ENCODE measurements at places on chromosomes 6 and 20.

- no peak for DNase-seq
These were observed 39.8 kb upstream of the EDN1 start for GRCh38 chr6:12250383-12250770.

DNA sequence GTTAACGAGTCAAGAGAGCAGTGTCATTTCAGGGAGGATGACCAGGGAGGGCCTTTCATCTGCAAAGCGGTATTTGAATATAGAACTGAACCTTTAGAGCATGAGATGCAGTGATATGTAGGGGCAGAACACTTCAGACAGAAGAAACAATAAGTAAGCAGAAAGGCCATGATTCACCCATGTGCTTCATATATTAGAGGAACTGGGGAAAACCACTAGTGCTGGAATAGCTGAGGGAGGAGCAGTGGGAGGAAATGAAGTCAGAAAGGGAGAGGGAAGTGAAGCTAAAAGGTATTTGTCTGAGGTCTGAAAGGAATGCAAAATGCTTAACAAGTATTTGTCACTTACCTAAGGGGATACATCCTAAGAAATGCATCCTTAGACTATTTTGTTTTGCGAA lies 391.2 kb downstream of the ADGRB3 start:
- DNase-seq, result no peak

DNA sequence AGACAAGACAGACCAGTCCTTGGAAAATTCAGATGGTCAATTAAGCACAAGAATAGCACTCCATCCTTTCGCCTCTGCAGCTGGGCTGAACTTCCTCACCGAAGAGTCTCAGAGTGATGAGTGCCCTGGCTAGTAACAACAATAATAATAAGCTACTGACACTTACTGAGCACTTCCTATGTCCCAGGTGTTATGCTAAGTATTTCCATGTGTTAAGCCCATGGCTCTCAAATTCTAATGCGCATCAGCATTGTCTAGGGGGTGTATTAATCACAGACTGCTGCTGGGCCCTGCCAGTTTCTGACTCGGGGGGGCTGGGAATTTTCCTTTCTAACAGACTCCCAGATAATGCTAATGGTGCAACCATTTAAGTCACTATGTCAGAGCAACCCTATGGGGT lies 118.2 kb upstream of the LRFN2 start:
- no peak for DNase-seq

DNA sequence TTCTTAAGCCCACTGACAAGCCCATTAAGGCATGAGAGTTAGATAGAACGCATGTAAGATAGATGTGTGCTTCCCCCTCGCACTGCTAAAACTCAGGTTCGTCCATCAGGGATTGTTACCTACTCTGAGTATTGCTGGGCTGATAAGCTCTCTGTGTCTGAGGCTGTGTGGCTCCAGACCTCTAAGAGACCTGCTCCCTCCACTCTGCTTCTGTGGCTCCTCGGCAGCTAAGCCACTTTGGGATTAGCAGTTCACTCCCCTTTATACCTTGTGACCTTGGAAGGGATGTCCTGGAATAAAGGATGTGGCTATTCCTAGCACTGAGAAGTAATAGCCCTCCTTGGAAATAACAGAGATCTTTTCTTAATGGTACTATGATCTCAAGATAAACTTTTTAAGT lies 164.9 kb downstream of the TMEM242 start:
- DNase-seq, result no peak

- DNase-seq, result peak; percentile 94
These were observed 123.8 kb upstream of the TMEM170B start for GRCh38 chr6:11413728-11414127.

DNA sequence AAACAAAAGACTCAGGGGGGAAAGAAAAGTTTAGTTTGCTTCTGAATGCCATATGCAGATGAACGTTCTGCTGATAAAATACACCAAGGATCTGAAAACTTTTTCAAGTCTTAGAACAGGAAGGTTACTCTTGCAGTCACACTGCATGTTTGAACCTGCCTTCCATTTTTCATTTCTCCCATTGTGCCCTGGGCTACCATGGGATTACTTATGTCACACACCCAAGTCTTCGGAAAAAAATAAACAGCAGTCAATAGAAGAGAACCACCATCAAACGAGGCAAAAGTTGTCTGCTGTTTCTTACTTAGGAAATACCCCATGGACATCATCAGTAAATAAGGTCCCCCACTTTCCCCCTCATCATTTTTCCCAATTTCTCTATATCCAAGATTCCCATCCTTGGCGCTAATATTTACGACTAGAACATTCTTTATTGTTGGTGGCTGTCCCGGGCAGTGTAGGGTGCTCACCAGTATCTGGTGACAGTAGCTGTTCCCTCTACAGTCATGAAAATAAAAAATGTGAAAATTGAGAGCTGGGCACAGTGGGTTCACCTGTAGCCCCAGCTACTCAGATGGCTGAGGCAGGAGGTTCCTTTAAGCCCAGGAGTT lies 202.5 kb downstream of the BCAS1 start:
- no peak for DNase-seq

DNA sequence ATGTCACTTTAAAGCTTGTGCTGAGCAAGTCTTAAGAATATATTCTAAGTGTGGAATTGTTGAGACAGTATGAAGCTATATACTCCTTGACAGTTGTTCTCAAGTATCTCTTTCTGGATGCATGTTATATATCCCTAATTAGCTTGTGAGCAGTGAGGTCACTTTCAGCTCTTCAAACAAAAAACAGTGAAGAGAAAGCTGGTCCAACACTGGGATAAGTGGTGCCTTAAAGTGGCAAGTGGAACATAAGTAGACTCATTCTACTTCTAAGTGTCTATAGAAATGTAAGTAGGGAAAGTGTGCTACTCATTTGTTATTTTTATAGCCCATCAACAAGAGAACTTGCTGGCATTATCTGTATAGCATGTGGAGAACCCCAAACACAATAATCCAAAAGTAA lies 133.1 kb upstream of the BACH2 start:
- DNase-seq, result no peak

GRCh38 chr6:1144842-1145767 lies 166.8 kb upstream of the FOXQ1 start:
- DNase-seq, result peak; percentile 64

GRCh38 chr20:23022849-23023248 lies 12.3 kb upstream of the SSTR4 start:
- no peak for DNase-seq

DNA sequence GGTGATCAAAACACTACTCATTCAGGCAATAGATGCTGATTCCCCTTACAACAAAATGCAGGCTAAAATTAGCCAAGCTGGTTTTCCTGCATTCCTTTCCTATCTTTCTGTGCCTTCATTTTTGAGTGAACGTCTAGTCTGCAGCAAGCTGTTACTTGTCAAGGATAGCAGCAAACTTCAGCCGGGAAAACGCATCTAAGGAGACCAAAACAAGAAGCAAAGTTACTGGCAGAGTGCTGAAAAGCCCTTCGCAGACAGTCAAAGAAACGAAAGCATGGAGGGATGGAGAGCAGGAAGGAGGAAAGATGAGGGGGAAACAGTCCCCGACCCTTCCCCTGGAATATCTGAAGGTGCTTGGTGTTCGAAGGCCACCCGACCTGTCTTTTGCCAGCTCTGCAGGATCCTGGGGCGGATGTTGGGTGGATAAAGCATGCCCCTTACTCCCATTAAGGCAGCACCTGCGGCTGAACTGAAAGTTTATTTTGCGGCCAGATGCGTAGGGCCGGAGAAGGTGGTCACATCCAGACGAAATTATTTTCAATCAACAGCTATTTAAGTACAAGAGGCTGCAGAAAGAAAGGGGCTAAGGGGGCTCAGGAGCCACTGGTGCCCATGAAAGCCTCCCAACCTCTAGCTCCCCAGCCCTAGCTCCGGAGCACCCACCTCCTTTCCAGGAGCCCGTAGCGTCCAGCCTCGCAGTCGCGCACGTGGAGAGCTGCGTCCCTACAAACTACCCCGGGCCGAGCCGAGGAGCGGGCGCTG lies 538 bp downstream of the FERMT1 start:
- DNase-seq, result peak; percentile 51

- DNase-seq, result peak; percentile 99
These were observed 38.1 kb upstream of the NOX3 start for GRCh38 chr6:155493694-155494143.

DNA sequence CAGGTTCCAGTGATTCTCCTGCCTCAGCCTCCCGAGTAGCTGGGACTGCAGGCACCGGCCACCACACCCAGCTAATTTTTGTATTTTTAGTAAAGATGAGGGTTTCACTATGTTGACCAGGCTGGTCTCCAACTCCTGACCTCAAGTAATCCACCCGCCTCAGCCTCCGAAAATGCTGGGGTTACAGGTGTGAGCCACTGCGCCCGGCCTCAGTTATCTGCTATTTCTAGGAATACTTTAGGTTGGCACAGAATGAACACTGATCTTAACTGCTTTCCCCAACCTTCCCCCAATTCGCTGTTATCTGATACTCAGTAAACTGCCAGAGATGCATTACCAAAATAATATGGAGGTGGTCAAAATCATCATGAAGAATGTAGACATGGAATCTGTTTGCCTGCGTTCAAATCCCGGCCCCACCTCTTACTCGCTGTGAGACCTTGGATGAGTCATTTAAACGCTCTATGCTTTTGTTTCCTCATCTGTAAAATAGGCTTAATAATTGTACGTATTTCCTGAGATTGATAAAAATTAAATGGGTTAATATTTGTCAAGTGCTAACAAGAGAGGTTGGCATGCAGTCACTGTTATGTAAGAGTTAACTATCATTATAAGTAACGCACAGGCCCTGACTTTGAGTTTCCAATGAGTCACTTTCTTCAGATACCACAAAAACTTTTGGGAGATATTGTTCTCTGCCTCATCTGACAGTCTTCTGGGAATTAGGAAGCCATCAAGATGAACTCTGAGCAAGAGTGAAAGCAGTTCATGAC lies 44.5 kb upstream of the NCOA3 start:
- DNase-seq, result peak; percentile 76

GRCh38 chr20:45860560-45861220 lies 3.3 kb downstream of the ZSWIM3 start:
- no peak for DNase-seq

DNA sequence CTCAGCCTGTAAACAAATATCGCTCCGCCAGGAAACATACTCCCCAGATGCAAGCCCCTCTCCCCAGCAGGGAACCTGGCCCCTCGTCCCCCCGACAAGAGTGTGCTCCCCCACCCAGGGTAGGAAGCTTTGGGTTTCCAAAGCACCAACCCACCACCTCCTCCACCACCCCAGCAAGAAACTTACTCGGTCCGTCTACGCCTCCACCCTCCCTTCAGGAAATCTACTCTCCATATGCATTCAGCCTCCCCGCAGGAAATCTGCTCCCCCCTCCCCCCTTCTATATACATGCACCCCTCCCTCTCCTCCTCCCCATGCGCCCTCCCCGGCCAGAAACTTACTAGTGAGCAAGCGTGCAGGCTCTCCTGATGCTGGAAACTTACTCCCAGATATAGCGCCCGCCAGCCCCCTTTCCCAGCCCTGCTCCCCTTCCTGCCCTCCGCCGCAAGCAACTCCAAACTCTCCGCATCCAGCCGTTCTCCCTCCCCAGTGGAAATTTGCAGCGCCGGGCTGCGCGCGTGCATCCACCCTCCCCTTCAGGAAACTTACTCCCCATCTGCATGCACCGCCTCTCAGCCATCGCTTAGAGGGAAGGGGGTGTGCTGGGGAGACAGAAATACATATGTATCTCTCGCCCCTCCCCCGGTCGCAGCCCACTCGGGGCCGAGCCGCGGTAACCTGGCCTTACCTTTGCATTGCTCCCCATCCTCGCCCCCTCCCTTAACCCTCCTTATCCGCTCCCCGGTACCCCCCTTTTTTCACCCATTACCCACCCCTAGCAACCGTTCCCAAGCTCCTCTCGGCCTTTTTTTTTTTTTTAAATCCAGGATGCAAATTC lies at the start of gene TRERF1:
Gene TRERF1, minus strand, starts transcription at position 594 of the 838 bp plus-strand sequence. CDS start 182,336 bp downstream, outside the sequence.
- DNase-seq, result peak; percentile 75

DNA sequence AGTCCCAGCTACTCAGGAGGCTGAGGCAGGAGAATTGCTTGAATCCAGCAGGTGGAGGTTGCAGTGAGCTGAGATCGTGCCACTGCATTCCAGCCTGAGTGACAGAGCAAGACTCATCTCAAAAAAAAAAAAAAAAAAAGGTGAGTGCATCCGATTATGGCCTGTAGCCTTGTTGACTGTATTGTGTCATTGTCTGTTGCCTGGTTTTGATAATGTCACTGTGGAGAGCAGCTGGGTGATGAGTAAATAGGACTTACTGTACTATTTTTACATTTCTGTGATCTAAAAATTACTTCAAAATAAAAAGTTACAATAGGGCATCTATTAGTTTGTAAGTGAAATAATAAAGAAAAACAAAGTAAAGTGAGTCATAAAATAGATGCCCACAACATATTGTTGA lies 134.1 kb upstream of the SALL4 start:
- no peak for DNase-seq

GRCh38 chr20:52540509-52540908 lies 348.9 kb upstream of the ZFP64 start:
- no peak for DNase-seq

DNA sequence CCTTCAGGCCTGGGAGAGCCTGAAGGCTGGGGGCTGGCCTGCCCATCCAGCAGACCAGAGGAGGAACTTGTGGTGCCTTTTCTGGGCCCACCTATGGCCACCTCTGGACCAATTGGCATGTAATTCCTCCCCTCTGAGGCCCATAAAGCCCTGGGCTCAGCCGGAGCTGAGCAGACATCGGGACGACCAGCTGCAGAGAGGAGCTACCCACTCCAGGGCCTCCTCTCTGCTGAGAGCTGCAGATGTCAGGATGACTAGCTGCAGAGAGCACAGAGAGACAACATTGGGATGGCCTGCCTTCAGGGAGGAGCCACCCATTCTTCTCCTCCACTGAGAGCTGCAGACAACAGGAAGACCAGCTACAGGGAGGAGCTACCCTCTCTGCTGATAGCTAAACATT lies 370.1 kb downstream of the CD83 start:
- DNase-seq, result no peak

GRCh38 chr6:69825904-69826303 lies 29.1 kb upstream of the LMBRD1 start:
- DNase-seq, result peak; percentile 24

DNA sequence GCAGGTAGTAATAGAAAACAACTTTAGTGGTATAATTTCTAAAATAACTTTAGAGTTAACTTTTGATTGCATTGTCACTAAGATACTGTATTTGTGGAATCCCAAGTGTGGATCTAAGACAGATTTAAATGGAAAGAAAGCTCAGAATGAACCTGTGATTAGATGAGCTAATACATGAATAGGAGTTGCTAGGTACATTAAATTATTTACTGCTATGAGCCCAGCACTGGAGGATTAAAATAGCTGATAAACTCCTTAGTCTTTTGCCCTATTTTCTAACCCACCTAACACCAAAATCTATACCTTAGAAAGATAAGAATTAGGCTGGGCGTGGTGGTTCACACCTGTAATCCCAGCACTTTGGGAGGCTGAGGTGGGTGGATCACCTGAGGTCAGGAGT lies 10.8 kb downstream of the SNRPC start:
- no peak for DNase-seq

- DNase-seq, result no peak
These were observed 32.7 kb upstream of the KATNA1 start for GRCh38 chr6:149681209-149681608.

GRCh38 chr6:6912817-6913744 lies 194.7 kb upstream of the RREB1 start:
- DNase-seq, result peak; percentile 17

DNA sequence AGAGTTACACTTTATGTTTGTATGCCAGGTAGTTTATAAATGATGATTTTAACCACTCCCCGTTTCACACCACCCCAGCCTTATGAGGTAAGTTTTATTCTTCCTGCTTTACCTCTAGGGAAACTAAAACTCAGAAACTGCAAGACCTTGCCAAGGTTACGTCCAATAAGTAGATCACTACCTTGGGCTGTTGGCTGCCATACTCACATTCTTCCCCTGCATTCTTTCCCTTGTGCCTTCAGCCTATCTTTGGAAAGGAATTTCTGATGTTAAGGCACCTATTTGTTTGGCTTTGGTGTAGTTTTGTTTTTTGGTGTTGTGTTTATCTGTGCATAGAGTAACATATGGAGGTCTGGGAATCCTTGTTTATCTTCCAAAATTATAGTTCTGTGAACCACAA lies 122.1 kb downstream of the UST start:
- no peak for DNase-seq
